ENCODE measurements at places on chromosomes 5 and 9.

DNA sequence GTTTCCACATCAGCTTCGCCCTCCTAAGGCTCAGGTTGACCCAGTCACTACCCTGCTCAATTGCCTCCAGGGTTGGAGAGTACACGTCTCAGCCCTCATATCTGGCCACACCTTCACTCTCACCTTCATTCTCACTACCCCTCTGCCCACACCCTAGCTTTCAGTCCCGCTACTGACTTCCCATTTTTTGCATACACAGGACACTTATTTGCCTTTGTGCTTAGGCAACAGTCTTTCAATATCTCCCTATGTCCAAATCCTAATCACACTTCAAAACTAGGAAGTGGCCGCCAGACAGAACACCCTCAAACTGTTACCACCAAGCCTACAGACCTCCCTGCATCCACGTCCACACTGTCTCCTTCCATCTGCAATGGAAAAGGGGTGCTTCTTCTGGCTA lies 10.9 kb downstream of the MCTP1 start:
- no peak for DNase-seq

DNA sequence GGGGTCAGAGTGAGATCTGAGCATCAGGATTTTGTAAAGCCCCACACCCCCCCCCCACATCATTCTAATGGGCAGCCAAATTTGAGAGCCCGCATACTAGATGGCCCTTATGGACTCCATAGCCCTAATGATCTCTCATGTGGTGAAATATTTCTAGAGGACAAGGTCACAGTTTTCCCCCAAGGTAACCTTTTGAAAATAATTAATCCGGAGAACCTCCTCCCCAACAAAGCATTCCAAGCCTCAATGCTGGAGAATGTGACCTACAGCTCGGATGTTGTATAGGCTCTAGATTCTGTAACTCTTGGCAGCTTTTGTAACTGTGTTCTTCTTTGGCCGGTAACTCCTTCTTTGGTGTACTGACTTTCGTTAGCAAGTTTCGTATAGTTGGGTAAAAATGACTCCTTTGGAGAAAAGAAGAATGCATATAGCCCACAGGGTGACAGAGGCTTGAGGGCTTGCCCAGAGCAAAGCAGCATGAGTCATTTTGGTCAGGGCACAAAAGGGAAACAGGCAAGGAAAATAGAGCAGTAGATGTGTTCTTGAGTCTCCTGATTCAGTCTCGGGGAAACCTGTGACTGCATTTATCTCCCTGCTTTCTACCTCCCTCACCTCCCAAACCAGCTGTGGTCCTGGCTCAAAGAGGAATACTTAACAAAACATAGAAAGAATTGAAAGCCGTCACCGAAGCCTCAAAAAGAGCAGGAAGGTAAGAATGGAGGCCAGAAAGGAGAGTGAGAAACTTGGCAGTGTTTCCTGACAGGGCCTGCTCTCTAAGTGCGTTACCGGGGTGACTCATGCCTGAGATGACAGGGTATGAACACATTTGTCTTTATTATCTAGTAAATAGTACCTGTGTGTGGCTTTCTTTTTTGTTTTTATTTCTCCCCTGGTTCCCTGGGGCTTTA lies 6.6 kb upstream of the XPA start:
- DNase-seq: no peak

GRCh38 chr9:93471124-93471523 lies 17.7 kb upstream of the FAM120AOS start:
- DNase-seq: no peak

DNA sequence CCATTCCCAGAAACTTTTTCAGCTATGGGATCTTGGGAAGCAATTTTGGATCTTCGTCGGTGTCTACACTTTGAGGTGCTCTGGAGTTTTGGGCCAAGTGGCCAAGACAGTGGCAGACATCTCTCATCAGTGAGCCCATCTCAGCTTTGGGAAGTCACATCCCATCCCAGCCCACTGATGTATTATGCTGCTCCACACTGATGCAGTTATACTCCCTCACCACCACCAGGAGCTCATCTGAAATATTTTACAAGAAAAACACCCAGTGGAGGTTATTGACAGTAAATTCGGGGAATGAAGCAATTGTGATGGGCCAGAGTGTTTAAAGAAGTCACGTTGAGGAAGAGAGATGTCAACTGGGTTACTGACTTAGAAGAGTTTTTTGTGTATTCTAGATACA lies 378.0 kb downstream of the KDM4C start:
- DNase-seq: no peak
